ENCODE measurements at places on chromosomes 11 and 22. TPM values are rescaled to one million over a fixed set of nuclear protein-coding genes. Genes with fewer than 3 reads are reported as not detected.

The SEZ6L gene
- not detected for total RNA-seq

- DNase-seq, result no peak
Measured at GRCh38 chr11:132050049-132050448, 679.6 kb downstream of the NTM start.

The GGTLC2 gene
- total RNA-seq, result not detected

DNA sequence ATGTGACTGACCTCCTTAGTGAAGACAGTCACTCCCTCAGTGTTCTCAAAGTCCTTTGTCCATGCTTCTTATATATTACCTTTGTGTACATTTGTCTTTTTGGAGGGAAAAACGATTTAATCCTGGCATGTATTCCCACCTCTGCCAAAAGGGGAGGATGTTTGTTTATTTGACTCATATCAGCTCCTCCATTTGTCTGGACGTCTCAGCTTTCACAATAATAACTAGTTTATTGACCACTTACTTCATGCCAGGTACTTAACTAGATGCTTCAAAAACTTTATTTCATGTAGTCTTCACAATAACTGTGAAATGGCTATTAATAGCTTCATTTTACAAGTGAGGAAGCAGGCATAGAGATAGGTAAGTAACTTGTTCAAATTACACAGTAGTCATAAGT lies 5.3 kb downstream of the TBCEL start:
- no peak for DNase-seq

- no peak for DNase-seq
Measured at GRCh38 chr11:45573728-45574127, 91.7 kb downstream of the CHST1 start.

The TRIM22 gene
- 318 TPM for total RNA-seq

DNA sequence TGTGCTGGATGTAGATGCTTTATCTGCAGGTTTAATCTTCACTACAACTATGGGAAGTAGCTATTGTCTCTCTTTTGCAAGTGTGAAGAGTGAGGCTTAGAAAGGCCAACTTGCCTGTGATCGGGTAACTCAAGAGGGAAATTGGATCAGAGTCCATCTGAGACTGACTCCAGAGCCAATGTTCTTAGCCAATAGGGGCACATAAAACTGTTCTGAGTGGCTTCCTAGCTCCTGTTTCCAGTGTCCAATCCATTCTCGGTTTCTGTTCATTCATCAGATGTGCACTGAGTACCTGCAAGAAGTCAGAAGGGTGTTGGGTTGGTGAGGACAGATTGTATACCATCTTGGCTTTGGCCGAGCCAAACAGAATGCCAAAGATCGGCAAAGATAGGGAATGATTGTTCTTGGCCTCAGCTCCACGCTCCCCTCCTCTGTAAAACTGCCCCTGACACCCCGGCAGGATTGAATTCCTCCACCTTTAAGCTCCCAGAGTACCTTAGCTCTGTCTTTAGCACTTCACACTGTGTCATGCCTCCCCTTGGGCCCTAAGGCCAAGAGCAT lies 100.0 kb downstream of the PTPRJ start:
- no peak for DNase-seq

GRCh38 chr11:78922859-78923625 lies 348.4 kb upstream of the NARS2 start:
- no peak for DNase-seq

The GDPD4 gene
- total RNA-seq, result not detected

Data from T-cell (primary cell).